G401 (cell line): ENCODE measurements at places on chromosomes 3 and 15.

GRCh38 chr3:160163229-160163878 lies 61.9 kb upstream of the C3orf80 start:
- peak; percentile 41 for DNase-seq

- no peak for DNase-seq
Observed at GRCh38 chr15:89662893-89663626, 7.8 kb upstream of the KIF7 start.

DNA sequence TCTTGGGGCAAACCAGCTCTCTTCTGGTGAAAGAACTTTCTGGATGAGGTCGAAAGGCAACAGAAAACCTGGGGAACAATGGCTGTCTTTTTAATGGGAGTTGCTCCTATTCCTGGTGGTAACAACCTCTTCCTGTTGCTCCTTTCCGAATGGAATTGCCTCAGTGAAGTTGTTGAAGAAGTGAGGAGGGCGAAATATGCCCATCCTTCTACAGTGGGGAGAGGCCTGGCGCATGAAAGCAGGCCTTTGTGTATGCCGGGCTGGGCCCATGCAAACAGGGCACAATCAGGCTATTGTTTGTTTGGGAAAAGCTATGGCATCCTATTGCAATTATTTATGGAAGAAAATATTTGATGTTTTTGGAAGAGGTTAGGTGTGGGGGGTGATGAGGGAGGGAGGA lies 166.9 kb downstream of the IGF1R start:
- no peak for DNase-seq

DNA sequence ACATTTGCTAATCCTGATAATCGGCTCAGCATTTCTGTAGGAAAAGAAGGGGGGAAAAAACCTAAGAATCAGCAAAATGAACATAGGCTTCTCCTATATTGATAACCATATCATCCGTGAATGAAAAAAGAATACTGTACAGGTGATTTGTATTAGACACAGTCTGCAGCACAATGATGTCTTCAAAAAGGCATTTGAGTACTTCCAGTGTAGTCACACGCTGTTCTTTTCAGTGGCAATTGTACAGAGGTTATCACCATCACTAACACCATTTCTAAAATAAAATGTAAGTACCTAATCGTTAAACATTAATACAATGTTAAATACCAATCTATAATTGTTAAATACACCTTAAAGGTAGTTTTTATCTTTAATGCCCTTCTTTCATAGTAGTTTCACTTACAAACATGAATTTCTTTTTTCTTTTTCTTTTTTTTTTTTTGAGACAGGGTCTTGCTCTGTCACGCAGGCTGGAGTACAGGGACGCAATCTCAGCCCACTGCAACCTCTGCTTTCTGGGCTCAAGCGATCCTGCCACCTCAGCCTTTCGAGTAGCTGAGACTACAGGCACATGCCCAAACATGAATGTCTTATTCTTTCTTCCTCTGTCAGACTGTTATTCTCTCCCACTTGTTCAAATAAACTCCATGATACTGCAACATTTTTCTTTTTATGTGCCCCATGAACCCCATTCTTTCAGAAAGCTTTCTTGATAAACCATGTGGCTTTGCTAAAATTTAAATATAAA lies 18.4 kb downstream of the GOLGB1 start:
- DNase-seq = no peak

GRCh38 chr3:185537369-185537970 lies 14.9 kb downstream of the LIPH start:
- DNase-seq = no peak

DNA sequence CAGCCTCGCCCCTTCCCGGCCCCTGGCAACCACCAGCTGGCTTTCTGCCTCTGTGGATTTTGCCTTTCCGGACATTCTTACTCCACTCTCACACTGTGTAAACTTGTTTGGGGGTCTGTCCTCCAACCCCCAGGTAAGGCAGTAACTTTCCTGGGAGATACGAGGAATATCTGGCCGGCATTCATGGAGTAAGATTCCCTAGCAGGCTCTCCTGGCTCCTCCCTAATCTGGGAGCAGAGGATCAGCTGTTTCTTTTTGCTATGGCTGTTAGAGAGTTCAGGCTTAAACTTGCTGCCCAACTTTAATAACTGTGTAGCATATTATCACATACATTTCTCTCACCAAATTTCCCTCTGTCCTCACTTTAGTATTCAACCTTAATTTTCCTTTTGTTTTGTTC lies 64.3 kb downstream of the IGF2BP2 start:
- DNase-seq = no peak

DNA sequence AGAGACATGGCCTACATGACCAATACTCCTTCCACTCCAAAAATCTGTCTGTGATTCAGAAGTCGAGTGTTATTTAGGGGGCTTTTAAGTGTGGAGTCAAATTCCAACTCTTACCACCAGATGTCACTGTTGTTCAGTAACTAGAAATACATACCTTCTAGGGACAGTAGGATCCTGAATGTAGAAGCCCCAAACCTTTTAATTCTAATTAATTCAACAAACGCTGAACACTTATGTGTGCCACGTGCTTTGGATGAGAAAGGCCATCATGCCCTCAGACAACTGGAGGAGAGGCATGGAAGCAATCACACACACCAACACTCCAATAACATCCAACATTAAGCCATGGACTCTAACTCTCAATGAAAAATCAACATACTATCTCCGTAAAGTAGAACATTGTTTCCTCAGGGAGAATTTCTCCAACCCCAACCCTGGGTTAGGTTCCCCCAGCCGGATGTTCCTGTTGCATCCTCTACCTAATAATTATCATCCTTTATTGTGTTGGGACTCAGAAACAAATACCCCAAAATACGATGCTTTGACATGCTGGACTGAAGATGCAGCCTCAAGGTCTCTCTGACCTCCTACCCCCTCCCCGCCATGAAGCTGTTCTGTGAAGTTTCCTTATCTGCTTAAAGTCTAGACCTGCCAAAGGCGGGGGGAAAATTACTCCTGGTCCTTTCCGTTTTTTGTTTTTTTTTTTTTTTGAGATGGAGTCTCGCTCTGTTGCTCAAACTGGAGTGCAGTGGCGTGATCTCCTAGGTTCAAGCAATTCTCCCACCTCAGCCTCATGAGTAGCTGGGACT lies 8.0 kb upstream of the CCDC13 start:
- DNase-seq = peak; percentile 82

DNA sequence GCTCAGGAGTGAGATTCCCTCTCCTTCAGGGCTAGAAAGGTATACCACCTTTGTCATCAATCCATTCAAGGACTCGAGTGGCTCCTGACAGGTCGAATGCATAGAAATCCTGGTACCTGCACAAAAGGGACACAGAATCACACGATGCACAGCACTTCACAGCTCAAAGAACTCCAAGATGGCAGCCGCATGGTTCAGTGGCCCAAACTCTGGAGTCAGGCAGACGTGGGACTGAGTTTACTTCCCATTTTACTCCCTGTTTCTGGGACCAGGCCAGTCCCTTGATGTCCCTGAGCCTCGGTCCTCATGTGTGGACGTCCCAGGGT lies 536 bp downstream of the WDR73 start:
- DNase-seq = no peak

DNA sequence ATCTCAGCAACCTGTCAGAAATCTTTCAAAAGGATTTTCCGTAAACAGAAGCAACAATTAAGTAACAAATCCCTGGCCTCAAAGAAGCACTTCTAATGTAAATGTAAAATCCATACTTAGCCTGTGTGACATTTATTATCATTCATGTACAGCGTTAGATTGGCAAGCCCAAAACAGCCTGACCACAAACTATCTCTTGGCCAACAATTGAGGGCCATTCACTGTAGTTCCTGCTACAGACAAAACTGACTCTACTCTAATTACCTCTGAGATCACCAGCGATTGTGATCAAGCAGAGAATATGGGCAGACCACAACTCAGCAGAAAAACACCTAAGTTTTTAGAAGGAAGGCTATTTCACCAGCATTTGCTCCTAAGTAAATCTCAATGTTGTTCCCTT lies 9.2 kb downstream of the SHQ1 start:
- no peak for DNase-seq

DNA sequence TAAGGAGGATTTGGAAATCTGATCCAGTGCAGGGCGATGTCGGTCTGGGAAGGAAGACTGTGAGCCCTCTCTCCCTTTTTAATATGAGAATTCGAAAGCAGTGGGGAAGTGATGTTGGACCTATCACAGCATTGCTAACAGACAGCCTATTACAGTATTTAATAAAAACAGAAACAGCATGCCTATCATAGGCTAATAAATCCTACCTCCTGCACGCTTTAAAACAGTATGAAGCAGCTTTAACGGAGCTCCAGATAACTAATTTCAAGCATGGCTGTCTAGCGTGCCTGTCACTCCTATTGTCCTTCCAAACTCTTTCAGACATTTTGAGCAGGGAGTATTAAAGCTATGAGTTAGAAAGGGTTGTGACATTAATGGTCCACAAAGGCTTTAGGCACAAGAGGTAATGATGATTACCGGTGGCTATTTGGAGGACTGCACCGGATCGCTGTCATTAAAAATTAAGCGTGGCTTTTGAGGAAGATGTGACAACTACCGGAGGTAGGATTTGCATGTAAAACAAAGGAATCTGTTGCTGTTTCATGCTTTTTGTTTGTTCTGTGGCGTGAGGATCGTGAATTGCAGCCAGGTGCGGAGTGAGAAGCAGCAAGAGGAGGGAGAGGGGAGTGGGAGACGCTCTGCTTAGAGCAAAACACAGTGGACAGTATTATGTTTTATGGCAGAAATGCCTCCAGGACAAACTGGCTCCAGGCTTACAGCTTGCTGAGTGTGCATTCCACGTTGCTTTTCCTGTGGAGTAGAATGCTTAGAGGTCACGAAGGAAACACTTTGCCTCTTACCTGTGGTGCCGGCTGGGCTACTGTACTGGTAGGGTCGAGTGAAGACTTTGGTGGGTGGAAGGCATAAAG lies at the start of gene KCNMB2:
Gene KCNMB2, plus strand, starts transcription at position 226 of the 869 bp plus-strand sequence.
- DNase-seq = peak; percentile 30

DNA sequence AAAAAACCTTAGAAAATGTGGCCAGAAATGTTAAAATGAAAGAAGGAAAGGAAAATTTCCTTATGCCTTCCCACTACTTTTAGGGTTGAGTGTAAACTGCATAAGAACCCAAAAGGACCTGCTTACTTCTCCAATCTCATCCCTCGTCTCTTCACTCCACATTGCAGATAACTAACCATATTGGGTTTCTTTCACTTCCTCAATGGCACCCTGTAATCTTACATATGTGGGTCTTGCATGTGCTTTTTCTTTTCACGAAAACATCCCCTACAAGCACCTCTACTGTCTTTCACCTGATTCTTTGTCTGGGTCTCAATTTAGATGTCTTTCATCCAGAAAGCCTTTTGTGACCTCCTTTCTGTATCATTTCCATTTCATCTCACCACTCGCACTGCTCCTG lies 23.1 kb downstream of the EOMES start:
- DNase-seq = no peak

- no peak for DNase-seq
Observed at GRCh38 chr3:171156401-171157010, 130.0 kb upstream of the SLC2A2 start.

- DNase-seq = no peak
Observed at GRCh38 chr3:71135373-71136088, 448.0 kb downstream of the FOXP1 start.

- no peak for DNase-seq
Observed at GRCh38 chr3:176795891-176796290, 401.4 kb downstream of the TBL1XR1 start.

DNA sequence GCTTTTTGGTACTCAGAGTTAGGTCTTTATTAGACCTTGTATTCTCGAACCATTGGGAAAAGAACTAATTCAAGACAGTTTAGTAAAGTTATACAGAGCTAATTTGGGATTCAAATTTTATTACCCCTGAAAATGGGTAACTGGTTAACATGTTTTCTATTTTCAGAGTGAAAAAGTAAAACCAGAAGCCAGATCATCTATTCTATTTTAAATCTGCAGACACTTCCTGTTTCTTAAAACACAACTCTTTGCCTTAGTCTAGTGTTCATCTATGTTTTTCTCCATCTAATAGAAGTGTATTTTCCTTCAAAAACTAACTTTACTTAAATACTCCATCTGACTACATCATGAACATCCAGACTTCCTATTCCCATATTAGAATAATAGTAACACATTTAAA lies 113.4 kb downstream of the CCNL1 start:
- no peak for DNase-seq

DNA sequence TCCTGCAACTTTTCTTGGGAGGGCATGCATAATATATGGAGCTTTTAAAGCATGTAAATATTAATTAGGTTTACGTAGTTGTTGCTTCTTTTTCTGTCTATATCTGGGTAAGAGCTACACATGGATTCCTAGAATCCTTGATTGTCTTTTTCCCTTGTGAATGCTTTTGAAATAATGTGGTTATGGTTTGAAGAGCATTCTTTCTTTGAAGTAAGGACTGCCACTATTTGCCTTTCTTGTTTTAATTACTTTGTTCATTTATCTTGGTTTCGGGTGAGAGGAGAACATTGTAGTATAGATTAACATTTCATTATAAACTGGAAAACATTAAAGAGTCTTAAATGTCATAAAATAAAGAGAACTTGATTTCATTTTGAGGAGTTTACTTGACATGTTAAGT lies 674.0 kb downstream of the ZBBX start:
- DNase-seq = no peak

DNA sequence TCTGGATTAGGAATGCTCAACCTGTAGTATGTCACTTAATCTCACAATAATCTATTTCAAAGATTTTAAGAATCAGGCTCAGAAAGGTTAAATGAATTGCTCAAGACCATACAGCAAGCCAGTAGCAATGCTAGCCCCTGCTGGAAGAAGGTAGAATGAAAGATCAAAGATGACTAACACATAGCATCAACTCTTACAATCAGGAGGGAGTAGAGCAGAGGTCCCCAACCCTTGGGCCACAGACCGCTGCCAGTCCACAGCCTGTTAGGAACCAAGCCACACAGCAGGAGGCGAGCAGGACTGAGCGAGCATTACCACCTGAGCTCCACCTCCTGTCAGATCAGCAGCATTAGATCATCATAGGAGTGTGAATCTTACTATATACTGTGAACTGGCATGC lies 15.5 kb upstream of the GATM start:
- peak; percentile 33 for DNase-seq

GRCh38 chr3:187759601-187760000 lies 14.3 kb upstream of the BCL6 start:
- no peak for DNase-seq

DNA sequence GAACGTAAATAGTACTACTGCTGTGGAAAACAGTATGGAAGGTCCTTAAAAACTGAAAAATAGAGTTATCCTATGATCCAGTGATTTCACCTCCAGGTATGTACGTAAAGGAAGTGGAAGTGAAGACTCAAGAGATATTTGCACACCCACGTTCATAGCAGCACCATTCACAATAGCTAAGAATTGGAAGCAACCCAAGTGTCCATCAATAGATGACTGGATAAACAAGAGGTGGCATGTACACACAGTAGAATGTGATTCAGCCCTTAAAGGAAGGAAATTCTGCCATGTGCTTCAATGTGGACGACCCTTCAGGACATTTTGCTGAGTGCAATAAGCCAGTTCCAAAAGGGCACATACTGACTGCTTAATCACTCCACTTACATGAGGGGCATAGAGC lies 188.3 kb downstream of the APBA2 start:
- DNase-seq = no peak

DNA sequence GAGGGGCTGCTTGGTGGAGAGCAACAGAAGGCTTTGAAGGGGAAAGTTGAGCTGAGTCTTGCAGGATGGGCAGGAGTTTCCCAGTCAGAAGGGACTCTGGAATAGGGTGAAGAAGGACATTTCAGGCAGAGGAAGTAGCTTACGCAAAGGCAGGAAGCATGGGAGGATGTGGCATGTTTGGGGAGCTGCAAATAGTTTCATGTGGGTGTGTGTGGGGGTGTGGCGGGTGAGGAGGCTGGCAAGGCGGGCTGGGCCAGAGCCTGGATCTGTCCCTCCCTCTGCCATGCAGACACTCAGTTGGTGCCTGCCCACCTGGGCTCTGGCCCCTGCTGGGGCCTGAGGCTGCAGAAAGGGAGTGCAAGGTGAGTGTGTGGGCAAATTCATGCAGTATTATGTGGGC lies 10.4 kb downstream of the TEX264 start:
- DNase-seq = no peak
